ENCODE measurements at places on chromosomes 3 and 15. TPM values are rescaled to one million over a fixed set of nuclear protein-coding genes. Genes with fewer than 3 reads are reported as not detected.

POLR2H gene
- 50.3 TPM for total RNA-seq

NPAP1 gene
- total RNA-seq = not detected

RYR3 gene
- under 0.01 TPM for total RNA-seq

SGO1 gene
- total RNA-seq = 0.38 TPM
